Pericardium fibroblast (primary cell): ENCODE measurements at places on chromosomes 1 and 21. TPM values are rescaled to one million over a fixed set of nuclear protein-coding genes. Genes with fewer than 3 reads are reported as not detected.

Gene DIO1
- not detected in 2 replicates for total RNA-seq

Gene ATAD3C
- total RNA-seq, result under 0.01 TPM in 1 of 2 replicates, not detected in the other

Gene COL8A2
- 9.4 and 21.4 TPM in 2 replicates for total RNA-seq

Gene HLX
- total RNA-seq, result 17.4 and 48.0 TPM in 2 replicates

Gene PLPPR5
- not detected in 2 replicates for total RNA-seq

Gene CRYAA
- total RNA-seq, result not detected in 2 replicates

Gene CCDC185
- not detected in 2 replicates for total RNA-seq

Gene FAM43B
- 0.12 and 0.77 TPM in 2 replicates for total RNA-seq

Gene AGMAT
- 0.12 and 0.26 TPM in 2 replicates for total RNA-seq
